ENCODE measurements at places on chromosomes 2 and 18.

GRCh38 chr2:132915812-132916549 lies 246.0 kb upstream of the LYPD1 start:
- DNase-seq, result no peak

GRCh38 chr2:170310876-170311502 lies 133.0 kb downstream of the MYO3B start:
- DNase-seq, result no peak

DNA sequence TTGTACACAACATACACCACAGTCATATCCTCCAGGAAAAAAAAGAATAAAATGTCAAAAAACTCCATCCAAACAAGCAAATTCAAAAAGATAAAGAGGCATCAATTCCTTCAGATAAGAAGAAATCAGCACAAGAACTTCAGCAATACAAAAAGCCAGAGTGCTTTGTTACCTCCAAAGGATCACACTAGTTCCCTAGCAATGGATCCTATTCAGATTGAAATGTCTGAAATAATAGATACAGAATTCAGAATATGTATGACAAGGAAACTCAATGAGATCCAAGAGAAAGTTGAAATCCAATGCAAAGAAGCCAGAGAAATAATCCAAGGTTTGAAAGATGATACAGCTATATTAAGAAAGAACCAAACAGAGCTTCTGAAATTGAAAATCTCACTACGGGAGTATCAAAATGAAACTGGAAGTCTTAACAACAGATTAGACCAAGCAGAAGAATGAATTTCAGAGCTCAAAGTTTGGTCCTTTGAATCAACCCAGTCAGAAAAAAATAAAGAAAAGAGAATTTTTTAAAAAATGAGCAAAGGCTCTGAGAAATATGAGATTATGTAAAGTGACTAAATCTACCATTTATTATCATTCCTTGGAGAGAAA lies 80.6 kb downstream of the TRABD2A start:
- no peak for DNase-seq

DNA sequence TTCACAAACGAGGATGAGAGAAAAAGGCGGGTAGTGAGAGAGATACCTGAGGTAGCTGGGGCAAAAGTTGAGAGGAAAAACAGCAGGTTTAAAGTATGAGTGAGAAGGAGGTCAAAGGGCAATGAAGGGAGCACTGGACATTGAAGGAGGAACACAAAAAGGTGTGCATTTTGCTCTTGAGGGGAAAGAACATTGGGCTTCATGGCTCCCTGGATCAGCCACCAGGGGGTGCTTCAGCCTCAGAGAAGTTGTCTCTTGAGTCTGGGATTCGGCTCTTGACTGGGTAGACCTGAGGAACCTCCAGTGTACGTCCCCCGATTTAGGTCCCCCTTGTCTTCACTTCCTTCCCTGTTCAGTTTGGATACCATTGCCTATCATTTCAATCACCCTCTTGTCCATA lies 128.5 kb downstream of the RAPGEF4 start:
- no peak for DNase-seq

GRCh38 chr18:58213440-58213839 lies 169.4 kb downstream of the NEDD4L start:
- no peak for DNase-seq

- DNase-seq, result no peak
Measured at GRCh38 chr2:111227716-111228141, 107.0 kb downstream of the BCL2L11 start.

DNA sequence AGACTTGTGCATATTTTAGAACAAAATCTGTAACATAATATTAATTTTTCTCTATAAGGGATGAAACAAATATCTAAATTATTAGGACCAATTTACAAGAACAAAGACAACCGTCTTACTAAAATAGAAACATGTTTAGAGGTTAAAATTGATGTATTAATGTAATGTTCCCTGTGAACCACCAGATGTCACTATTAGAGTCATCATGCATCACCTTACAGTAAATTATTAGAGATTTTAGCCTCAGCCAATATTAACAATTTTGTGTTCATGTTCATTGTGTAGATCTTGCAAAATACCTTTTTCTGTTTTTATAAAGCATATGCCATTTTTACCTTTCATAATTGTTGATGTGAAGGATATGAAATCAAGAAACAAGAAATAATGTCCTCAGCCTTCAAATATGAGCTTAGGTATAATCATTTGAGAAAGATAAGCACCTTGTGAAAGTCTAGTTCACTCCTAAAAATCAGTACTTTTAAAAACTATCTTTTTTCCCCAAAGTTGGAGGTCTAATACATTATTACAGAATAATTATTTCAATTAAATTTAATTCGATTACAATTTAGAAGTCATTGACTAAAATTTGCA lies 344.3 kb upstream of the KCNH7 start:
- DNase-seq, result no peak

DNA sequence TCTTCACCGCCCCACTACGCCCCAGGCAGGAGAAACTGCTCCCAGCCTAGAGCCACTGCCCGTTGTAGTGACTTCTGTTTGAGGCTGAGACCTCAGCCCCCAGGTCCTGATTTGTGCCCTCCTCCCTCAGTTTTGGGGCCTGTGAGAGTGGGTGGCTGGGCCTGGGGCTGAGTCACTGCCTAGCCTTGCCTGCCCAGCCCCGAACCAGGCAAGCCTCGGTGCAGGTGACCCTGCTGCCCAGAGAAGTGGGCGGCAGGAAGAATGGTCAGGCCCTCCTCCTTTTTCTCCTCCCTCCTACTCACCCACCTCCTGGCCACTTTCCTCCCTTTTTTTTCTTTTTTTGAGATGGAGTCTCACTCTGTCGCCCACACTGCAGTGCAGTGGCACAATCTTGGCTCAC lies 66.6 kb downstream of the ZFP36L2 start:
- no peak for DNase-seq

DNA sequence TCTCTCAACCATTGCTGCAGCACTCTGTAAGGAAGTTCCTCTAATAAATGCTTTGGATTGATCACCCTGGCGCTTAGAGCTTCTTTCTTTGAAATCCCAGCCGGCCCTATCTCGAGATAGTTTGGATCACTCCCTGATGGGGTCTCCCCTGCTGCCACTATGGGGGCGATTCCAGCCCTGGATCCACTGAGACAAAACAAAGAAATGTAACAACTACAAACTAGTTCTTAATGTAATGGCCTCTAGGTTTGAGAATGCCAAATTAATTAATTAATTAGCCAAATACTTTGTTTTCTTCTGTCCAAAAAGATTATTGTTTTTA lies 15.2 kb downstream of the SRSF7 start:
- no peak for DNase-seq

DNA sequence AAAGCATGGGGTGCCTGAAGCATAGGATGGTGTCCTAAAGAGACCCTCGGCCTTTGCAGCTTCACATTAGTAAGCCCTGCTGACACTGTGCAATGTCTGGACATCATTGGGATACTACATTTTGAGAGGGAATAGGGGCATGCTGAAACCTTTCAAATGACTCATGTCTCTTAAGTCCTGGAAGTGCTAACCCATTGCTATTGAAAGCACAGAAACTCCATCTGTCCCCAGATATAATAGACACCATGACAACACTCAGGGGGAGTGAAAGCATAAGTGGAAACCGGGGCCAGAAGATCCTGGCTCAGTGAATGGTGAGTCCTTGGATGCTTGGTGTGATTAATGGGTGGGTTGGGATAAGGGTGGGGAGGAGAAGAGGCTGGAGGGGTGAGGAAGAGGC lies 595.5 kb upstream of the ID2 start:
- no peak for DNase-seq
